ENCODE measurements at places on chromosomes 7 and 10.
A peak's percentile ranks its signal among the peaks of the same experiment; 100 is the strongest.

- no peak for DNase-seq
Observed at GRCh38 chr7:128755075-128755818, 16.1 kb downstream of the CALU start.

DNA sequence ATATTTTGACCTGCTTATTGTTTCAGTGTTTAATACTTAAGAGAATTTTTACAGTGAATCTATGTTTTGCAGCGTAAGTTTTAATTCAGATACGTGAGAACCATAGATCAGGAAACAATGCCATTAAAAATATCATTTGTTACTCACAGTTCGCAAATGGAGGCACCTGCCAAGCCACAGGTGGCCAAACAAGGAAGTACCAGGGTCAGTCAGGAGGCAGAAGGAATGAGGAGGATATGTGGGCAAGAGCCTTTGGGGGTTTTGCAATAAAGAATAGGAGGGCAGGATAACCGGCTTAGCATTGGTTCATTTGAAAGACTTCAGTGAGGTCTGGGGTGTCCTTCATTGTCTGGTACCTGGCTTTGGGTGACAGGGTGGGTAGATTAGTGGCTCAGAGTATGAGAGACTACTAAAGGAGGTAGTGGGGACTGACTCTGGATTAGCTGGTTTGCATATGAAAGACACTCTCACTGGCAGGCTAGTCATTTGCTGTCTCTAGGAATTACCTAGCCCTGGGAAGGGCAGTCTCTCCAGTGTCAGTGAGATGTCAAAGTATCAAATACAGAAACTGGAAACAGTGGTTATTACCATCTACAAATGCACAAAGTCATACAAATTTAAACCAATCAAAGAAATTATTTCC is 132.2 kb upstream of the CAV2 start:
- DNase-seq = no peak

- DNase-seq = no peak
Observed at GRCh38 chr10:34392641-34393170, 422.4 kb downstream of the PARD3 start.

DNA sequence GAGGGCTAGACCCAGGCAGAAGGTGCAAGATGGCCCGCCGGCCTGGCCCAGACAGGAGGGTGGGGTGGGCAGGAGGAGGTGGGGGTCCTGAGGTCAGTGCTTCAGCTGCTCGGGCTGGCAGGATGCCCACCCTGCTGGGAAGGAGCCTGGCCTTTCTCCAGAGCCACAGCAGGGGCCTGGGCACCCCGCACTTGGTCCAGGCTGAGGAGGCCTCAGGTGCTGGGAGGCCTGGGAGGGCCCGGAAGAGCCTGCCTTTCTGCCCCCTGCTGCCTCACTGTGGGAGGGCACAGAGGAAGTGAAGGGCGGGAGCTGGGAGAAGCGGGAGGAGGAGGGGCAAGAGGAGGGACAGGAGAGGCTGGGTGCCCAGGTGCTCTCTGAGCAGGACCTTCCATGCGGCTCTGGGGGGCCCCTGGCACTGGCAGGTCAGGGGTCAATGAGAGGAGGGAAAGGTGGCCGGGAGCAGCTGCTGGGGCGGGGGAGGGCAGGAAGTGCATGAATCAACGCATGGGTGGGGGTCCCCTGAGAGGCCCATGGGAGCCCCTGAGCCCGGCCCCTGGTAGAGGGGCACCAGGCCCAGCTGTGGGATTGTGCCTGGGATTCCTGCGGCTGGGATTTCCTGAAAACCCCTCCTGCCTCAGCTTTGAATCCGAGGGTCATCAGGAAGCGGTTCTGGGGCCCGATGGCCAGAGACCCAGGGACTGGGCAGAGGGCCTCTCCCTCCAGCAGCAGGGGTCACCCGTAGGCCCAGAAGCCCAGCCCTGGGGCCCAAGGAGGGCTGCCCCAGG is 49.9 kb downstream of the PWWP2B start:
- DNase-seq = peak; percentile 66

DNA sequence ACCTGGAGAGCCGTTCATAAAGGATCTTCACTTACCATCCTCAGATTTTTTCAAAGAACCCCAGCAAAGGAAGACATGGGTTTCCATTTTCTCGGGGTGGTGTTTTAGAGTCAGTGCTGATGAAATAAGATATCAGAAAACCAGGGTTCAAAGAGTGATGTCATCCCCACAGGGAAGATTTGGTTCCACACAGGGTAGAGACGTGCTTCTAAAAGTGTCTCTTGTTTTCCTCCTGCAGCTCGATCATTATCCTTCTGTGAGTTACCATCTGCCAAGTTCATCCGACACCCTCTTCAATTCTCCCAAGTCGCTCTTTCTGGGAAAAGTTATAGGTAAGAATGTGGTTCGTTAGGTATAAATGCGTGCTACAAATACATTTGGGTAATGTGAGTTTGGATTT is 323.8 kb upstream of the C7orf33 start:
- DNase-seq = no peak

DNA sequence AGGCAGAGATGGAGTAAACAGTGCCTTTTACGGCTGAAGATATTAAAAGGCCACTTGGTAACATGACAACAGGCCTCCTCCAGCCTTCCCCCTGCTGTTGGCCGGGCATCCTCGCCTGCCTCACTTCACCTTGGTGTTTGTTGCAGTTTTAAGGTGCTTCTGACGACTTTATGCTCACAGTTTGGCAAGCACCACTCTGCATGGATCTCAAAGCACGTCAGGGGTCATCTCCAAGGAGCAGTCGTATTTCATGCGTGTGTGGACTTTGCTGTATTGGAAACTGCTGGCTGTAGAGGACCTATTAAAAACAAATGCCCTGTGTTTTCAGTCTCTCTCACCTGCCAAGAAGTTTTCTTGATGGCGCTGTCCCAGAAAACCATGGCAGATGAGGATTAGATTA is 483.1 kb downstream of the RPS24 start:
- no peak for DNase-seq

DNA sequence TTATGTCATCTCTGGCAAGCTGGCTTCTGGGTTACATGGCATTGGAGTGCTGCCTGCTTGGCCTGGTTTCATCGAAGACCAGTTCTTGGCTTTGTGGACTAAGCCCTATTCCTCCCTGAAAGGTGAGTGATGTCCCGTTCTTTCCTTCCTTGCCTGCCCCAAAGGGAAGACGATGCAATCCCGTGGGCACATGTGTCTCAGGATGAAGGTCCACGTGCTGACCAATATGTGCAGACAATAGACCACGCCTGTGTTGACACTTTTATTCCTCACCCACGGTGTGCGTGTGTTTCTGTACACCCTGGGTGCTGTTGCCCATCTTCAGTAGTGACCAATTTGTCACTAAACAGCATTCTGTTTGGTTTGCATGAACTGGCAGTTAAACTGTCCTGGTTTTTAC is 28.6 kb upstream of the SHH start:
- no peak for DNase-seq
